ENCODE measurements at places on chromosomes 12 and 14. TPM values are rescaled to one million over a fixed set of nuclear protein-coding genes. Genes with fewer than 3 reads are reported as not detected.

Gene DLK1
- 0.42 TPM for total RNA-seq

Gene CLEC1A
- total RNA-seq = not detected

Gene SYT1
- total RNA-seq = 6.2 TPM

Gene SMIM41
- not detected for total RNA-seq

Gene ADCY6
- total RNA-seq = 18.4 TPM

Measured in A549 treated with ZK216348 at 1 μM for 4 hours (cell line).